ENCODE measurements at places on chromosomes 11 and 22.

GRCh38 chr11:129144256-129144655, 47.9 kb downstream of the ARHGAP32 start:
- DNase-seq: no peak

- DNase-seq: no peak
Observed at GRCh38 chr22:44700456-44700855, 1.5 kb upstream of the PRR5 start.

DNA sequence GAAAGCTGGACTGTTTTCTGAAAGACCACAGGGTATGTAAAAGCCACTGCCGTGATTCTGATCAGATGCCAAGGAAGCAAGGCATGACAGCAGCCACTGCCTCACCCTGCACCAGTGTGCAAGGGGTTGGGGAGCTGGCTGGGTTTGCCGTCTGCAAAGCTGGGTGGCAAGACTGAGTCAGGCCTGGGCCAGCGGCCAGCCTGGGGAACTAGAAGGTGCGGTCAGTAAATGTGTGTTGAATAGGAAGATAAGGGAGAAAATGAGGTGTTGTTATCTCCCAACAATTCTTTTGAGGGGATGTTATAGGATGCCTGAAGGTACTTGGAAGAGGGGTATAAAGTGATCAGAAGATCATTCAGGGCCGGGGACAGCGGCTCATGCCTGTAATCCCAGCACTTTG, 8.0 kb downstream of the VSTM5 start:
- DNase-seq: no peak

- peak; percentile 10 for DNase-seq
Observed at GRCh38 chr11:32231909-32232493, 141.1 kb downstream of the RCN1 start.

DNA sequence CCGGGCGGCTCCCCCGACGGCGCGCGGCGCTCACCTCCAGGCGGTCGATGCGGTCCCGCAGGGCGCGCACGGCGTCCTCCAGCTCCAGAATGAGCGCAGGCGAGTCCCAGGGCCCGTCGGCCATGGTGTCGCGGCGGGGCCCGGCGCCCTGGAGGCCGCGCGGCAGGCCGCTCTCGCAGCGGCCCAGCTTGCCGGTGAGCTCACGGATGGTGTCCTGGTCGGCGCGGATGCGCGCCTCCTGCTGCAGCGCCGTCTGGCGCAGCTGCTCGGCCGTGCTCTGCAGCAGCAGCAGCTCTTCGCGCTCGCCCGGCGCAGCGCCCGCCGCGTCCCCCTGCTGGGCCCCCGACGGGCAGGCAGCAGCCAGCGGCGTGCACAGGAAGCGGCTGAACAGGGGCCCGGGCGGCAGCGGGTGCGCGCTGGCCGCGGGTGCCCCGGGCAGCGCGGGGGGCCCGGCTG, 599 bp downstream of the NPTXR start:
- peak; percentile 23 for DNase-seq

- DNase-seq: no peak
Observed at GRCh38 chr22:30603801-30604200, 3.2 kb upstream of the TCN2 start.

DNA sequence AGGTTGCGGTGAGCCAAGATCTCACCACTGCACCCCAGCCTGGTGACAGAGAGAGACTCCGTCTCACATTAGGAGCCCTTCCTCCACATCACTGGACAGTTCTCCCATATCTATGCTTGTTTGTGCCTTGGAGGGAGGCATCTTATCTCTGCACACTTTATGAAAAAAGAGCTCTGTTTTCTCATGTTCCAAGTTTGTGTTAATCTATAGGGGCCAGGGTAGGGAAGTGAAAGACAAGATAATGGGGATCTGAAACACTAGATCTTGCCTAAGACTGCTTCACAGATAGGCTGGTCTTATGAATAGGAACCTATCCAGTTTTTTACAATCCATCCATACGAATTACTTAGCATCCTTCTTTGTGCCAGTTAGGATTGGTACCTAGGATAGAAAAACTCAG, 17.1 kb downstream of the OR6Q1 start:
- no peak for DNase-seq

DNA sequence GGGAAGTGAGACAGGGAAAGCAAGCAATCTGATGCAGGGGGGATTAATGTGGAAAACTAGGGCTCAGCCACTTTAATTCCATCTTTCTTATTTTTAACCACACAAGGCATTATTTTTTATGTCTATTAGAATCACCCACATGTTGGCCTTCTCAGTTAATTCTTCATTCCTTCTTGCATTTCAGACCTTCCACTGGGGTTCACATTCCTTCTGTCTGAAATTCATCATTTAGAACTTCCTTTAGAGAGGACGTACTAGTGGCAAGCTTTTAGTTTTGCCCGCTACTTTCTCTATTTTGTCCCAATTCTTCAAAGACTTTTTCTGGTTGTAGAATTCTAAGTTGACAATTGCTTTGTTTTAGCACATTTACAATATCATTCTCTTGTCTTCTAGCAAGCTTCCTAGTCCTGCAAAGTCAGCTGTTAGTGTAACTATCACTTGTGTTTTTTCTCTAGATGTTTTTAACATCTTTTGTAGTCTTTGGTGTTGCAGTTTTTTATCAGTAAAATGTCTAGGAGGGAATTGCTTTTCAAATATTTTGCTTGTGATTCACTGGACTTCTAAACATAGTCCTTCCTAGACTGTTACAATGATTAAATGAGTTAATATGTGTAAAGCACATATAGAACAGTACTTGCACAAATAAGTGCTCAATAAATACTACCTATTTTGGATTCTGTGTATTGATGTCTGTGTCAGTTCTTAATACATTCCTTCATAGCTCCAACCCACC, 5.5 kb upstream of the NNMT start:
- no peak for DNase-seq

GRCh38 chr11:12499071-12499470, 121.7 kb downstream of the PARVA start:
- DNase-seq: no peak

- DNase-seq: peak; percentile 10
Observed at GRCh38 chr22:33923660-33924246, 3.5 kb upstream of the LARGE1 start.

- peak; percentile 2 for DNase-seq
Observed at GRCh38 chr22:20803696-20804324, 29.9 kb downstream of the SERPIND1 start.

- DNase-seq: no peak
Observed at GRCh38 chr11:128349650-128350299, 237.6 kb downstream of the ETS1 start.

GRCh38 chr11:105100206-105100605, 39.4 kb downstream of the CARD18 start:
- no peak for DNase-seq

- no peak for DNase-seq
Observed at GRCh38 chr11:30546334-30546733, 39.8 kb downstream of the MPPED2 start.

DNA sequence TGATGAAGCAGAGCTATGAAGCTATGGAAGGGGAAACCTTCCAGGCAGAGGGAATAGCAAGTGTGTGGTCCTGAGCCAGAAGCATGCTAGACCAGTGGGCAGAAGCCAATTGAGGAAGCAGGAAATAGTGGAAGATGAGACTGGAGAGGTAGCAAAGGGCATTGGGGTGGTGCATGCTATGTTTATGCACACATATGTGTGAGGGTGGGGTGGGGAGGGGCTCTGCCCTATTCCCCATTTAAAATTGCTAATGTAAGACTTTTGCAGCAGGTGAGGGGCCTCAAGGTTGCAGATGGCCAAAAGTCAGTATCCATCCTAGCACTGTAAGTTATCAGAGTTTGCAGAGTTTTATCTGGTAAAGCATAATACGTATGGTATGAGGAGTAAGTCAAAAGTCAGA, 626.6 kb upstream of the KIRREL3 start:
- no peak for DNase-seq

GRCh38 chr11:36164506-36165250, 124.5 kb downstream of the COMMD9 start:
- no peak for DNase-seq
